ENCODE measurements at places on chromosomes 16 and 17.

GRCh38 chr16:4089811-4090301 is 26.4 kb downstream of the ADCY9 start:
- no peak for DNase-seq

- no peak for DNase-seq
Observed at GRCh38 chr17:81428516-81428915, 33.3 kb downstream of the BAHCC1 start.

DNA sequence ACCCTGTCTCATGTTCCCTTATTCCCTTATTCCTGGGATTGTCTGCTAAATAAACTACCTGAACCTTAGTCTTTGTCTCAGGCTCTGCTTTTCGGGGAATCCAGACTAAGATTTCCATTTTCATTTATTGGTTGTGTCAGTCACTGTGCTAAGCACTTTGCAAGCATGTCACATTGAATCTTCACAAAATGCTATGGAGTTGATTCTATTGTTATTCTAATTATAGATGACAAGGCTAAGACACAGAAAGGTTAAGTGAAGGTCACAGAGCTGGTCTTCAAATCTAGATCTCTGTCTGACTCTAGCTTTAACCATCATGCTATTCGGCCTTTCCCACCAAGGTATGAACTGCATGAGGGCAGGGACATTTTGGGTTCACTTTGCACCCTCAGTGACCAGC is 13.4 kb upstream of the CES5A start:
- no peak for DNase-seq

GRCh38 chr16:19687279-19687678 is 30.7 kb downstream of the KNOP1 start:
- DNase-seq, result no peak

- no peak for DNase-seq
Observed at GRCh38 chr16:87271256-87271655, 45.9 kb downstream of the C16orf95 start.

DNA sequence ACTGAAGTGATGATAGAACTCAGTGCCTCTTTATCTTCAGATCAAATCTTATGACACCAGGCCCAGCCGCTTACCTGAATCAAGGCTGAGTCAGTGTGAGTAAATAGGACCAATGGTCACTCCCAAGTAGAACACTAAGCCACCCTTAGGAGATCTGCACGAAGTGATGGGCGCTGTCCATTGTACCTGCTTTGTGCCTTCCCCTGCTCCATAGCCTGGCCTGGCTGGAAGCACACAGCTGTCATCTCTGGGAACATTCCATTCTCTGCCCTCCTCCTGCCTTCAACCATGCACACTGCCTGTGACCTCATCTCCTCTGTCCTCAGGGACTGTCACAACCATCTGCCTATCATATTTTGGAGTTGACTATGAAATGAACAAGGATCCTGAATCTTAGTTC is 279.5 kb upstream of the ASIC2 start:
- no peak for DNase-seq

DNA sequence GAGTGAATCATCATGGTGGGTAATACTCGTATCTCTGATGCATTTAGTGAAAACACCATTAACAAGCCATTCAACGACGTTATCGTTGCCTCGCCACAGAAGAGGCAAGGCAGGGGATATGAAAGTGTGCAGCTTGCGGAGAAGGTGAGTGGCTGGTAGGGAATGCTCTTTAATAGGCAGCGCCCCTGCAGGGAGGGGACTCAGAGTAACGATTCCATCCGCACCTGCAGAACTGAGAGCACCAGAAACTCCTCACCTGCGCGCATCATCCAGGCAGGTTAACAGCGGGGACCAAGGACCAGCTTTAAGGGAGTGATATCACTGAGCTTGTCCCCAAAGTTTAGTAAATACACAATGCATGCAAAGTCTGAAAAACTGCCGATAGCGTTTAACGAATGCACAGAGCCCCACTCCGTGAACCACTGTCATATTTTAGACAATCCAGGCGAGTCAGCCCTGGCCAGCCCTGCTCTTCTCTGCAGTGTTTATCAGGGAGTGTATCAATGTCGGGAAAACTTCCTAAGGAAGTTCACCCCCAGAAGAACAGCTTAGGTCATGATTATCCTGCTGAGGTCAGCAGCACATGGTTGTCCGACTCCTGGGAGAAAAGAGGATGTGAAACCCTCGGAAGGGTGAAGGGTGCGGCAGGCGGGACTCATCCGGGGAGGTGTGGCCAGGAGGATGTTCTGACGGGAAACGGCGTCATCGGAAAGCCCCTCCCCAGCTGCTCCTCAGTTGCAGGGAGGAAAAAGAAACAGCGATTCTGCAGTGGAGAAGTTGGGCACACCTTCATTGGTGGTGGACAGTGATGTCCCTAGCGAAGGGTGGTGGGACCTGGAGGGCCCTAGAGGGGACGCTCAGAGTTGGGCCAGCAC is 68.5 kb upstream of the DNAH17 start:
- DNase-seq, result peak; percentile 18

DNA sequence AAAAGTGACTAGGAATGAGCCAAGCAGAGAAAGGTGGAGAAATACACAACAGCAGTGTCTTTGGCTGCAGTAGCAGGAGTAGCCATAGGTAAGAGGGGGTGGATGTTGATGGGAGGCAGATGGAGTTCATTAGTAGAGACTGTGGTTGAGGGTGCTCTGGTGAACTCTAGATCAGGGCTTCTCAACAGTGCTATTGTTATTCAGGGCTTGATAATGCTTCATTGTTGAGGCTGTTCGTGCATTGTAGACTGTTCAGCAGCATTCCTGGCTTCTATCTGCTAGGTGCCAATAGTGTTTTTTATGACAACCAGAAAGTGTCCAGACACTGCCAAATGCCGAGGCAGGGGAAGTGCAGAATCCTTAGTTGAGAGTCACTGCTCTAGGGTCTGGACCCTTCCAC is 3.6 kb downstream of the ALKBH5 start:
- DNase-seq, result no peak

DNA sequence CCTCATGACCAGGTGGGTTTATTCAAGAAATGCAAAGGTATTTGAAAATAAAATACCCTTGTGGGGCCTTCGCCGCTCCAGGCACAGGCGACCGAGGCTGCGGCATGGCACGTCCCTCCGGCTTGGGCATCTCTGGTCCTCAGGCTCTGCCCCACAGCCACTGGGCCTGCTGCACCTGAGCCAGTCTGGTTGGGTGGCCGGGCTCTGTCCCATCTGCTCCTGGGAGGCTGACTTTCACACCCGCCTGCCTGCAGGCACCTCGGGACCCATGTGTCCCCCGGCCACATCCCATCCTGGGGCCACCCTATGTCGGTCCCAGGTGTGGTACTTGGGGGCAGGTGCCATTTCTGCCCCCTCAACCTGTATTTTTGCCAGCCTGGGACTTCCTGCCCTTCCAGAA is 20.9 kb downstream of the OSBPL7 start:
- DNase-seq, result no peak

DNA sequence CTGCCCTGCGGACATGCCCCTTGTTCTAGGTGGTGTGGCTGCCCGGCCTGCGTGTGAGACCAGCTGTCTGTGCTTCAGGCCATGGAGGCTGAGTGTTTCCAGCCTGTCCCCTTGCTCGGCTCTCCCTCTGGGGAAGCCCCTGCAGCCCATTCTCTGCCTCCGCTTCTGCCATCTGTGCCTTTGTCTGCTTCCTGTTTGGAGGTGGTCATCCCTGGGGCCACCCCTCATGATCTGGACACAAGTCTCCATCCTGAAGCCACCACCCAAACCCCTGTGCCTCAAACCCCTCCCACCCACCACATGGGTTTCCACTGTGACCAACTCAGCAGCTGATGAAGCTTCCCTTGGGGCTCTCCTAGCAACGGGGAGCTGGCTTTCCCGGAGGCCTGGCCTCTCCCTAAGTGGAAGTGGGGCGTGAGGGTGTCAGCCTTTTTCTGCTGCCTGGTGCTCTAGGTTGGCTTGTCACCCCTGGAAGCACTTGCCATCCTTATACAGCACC is 184.9 kb downstream of the SEC14L1 start:
- no peak for DNase-seq

- DNase-seq, result no peak
Observed at GRCh38 chr16:48541108-48541786, 68.7 kb downstream of the N4BP1 start.

- no peak for DNase-seq
Observed at GRCh38 chr17:17067257-17067656, 25.0 kb downstream of the MPRIP start.

GRCh38 chr17:1557355-1558095 is 5.1 kb downstream of the PITPNA start:
- no peak for DNase-seq

DNA sequence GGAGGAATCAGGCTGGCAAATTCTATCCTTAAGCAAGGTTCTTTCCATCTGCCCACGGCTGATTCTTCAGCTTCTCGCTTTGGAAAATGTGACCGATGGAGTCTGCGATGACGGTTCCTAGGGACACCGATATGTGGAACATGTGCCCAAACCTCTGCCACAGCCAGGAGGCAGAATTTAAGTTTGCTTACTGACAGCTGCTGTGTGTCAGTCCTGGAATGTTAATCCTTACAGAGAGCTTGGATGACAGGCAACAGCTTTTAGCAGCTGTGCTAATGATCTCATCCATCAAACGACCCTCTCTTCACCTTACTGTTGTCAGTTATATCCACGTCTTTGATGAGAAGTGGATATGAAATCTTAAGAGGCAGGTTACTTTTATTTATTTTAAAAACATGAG is 11.4 kb upstream of the MYH13 start:
- DNase-seq, result peak; percentile 73

DNA sequence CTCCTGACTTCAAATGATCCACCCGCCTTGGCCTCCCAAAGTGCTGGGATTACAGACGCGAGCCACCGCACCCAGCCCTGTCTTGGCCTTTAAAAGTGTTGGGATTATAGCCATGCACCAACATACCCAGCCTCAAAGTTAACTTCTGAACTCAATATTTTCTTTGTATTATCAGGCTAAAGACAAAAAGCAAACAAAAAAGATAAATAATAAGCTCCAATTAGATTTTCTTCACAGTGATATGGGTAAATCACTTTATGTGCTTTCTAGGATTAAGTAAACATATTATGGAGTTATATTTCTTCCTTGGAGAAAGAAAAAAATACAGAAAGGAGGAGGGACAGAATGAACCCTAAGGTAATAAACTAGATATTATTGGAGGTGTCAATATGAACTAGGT is 74.3 kb downstream of the FBXL20 start:
- DNase-seq, result no peak

GRCh38 chr17:45850468-45850867 is 5.8 kb downstream of the SPPL2C start:
- no peak for DNase-seq

GRCh38 chr16:1272453-1273198 is 16.8 kb downstream of the TPSD1 start:
- no peak for DNase-seq

- no peak for DNase-seq
Observed at GRCh38 chr17:16880121-16880842, 91.6 kb downstream of the TNFRSF13B start.

DNA sequence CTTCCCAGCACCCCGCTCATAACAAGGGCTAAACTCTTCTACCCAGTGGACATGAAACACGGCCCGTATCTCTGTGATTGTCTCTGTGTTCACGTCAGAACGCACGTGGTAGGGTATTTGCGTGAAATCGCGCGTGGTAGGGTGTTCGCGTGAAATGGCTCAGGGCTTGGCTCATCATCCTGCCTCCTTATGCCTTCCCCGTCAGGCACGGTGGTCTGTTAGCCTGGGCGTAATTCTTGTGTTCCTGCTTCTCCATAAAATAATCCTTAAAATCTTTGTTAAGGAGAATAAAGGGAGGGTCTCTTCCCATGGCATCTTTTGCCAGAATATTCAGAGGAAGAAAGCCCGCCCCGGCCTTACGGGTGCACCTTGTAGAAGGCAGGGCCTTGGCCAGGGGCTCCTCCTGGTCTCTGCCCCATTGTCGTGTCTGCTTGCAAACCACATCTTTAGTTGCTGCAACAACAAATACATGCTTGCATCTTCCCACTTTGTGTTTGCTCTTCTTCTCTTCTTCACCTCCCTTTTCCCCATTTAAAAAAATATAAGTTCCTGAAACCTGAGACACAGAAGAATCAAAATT is 116.7 kb upstream of the CHMP6 start:
- DNase-seq, result no peak

GRCh38 chr16:85139881-85140339 is 27.6 kb upstream of the CIBAR2 start:
- DNase-seq, result no peak

- DNase-seq, result no peak
Observed at GRCh38 chr16:14465799-14466198, 164.3 kb downstream of the PARN start.
